Stimulated activated naive CD4-positive, alpha-beta T cell (primary cell): ENCODE measurements at places on chromosomes 7 and 10.

- DNase-seq, result no peak
Measured at GRCh38 chr7:76330261-76330660, 27.8 kb downstream of the HSPB1 start.

DNA sequence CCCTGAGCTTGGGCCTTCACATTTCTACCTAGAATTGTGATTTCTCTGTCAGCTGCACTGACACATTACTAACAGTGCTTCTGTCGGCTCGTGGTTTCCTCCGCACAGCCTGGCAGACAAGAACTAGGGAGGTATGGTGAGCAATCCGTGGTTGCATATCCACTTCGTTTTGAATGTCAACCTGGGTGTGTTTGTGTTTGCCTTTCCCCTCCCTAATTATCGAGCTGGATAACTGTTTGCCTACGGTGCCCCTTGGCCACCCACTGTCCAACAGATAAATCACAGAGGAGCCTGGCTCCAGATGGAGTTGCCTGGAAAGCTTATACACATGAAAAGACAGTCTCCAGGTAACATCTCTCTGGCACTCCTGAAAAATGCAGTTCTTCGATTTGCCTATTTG lies 228.8 kb downstream of the TRIL start:
- DNase-seq, result no peak

- no peak for DNase-seq
Measured at GRCh38 chr7:148277042-148277660, 313.4 kb upstream of the C7orf33 start.

DNA sequence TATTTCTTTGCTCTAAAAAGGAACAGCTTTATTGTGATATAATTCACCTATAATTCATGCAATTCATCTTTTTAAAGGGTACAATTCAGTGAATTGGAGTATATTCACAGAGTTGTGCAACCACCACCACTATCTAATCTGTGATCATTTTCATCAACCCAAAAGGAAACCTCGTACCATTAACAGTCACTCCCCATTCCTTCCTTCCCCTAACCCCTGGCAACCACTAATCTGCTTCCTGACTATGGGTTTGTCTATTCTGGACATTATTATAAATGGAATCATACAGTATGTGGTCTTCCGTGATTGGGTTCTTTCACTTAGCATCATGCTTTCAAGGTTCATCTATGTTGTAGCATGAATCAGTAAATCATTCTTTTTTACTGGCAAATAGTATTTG lies 52.3 kb downstream of the MKI67 start:
- DNase-seq, result no peak

GRCh38 chr7:97770850-97771249 lies 39.0 kb downstream of the TAC1 start:
- DNase-seq, result no peak

GRCh38 chr7:47734287-47734948 lies 152.5 kb upstream of the TNS3 start:
- DNase-seq, result no peak

GRCh38 chr10:86943316-86944030 lies 13.9 kb downstream of the MMRN2 start:
- no peak for DNase-seq

DNA sequence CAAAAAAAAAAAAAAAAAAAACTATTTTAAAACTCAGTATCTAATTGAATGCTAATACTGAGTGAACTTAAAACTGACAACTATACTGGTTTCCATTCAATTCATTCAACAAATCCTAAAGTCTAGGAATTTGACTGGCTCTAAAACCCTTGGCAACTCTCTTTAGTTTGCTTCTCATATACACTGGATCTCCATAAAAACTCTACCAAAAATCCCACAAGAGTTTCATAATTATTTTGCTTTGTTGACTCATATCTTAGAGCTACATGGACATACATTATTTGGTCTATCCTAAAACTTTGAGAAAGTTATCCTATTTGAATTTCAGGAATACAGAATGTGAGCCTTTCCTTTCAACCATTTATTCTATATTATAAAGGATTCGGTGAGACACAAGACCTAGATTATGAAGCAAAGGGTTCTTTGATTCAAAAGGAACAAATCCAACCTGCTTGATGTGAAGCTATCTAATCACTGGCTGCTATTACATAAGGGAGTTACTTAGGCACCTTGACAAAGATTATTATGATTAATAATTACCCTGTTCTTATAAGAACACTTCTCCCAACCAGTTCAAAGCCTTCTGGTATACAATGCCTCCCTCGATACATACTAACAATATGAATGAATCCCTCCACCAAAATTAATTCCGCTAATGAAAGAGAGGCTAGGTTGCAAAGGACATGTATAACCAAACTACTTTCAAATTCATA lies 15.8 kb upstream of the KMT2E start:
- no peak for DNase-seq

GRCh38 chr7:102175423-102176170 lies 111.1 kb upstream of the SH2B2 start:
- no peak for DNase-seq

- DNase-seq, result peak; percentile 73
Measured at GRCh38 chr10:102394801-102395399, 605 bp upstream of the NFKB2 start.

DNA sequence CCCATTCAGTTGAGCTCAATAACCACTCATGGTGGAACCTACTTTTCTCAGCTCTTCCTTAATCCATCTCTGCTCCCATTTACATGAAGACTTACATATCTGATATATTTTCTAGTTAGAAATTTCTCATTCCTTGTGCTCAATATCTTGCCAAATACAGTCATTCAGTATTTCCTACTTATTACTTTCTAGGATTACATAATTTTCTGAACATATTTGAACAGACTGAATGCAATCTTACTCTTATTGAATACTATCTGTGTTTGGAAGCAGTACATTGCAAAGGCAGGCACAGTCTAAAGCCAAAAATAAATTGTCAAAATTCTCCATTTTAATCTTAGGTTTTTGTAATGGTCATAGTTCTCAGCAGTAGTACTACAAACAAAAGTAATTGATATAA lies 126.0 kb downstream of the GNAI1 start:
- DNase-seq, result no peak

- DNase-seq, result no peak
Measured at GRCh38 chr7:120992272-120992964, 3.9 kb downstream of the CPED1 start.

GRCh38 chr7:44469461-44470134 lies 20.9 kb downstream of the NUDCD3 start:
- no peak for DNase-seq

DNA sequence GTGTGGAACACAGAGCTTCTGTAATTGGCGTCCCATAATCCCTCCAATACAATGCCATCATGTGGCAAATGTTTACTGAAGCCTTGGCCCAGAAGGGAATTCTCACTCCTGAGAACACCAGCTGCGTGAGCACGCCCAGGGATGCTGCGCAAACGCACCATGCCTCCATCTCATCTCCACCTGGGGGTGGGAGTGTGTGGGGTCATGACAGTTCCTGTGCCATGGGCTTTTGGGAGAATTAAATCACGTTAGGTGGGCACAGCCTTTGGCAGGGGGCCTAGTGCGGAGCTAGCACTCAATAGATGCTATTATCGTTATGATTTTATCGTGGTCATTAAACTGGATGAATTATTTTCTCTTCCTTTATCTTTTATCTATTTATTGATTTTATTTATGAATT lies 15.8 kb downstream of the WDFY4 start:
- no peak for DNase-seq

DNA sequence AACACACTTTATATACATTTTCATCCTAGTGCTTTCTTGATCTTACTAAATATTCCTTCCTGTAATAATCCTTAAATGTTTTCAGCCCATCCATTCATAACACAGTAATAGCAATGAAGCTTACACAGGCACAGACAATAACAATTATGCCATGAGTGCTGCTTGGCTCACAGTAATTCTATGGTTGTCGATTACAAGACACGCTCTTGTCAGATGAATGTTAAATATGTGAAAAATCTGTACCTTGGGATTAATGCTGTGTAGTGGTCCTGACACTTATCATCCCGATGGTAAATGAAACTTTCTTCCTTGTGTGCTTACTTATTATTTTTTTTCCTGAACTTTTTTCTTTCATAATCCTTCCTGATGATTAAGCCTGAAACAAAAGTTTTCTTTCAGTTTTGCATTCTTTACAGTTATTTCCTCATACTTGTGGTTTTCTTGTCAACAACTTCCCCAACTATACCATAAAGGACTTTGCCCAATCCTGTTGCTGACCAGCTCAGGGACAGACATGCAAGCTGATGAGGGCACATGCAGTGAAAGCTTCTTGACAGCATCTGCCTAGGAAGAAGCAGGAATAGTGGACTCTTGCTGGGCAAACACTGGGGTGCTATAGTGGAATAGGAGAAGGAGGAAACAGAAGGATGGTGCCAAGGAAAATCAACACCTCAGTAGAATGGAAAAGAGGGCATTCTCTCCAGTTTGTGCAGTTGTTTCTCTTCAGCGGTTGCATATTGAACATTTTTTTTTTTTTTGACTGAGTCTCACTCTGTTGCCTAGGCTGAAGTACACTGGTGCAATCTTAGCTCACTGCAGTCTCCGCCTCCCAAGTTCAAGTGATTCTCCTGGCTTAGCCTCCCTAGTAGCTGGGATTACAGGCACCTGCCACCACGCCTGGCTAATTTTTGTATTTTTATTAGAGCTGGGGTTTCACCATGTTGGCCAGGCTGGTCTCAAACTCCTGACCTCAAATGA lies 6.7 kb upstream of the MGAM2 start:
- DNase-seq, result no peak

DNA sequence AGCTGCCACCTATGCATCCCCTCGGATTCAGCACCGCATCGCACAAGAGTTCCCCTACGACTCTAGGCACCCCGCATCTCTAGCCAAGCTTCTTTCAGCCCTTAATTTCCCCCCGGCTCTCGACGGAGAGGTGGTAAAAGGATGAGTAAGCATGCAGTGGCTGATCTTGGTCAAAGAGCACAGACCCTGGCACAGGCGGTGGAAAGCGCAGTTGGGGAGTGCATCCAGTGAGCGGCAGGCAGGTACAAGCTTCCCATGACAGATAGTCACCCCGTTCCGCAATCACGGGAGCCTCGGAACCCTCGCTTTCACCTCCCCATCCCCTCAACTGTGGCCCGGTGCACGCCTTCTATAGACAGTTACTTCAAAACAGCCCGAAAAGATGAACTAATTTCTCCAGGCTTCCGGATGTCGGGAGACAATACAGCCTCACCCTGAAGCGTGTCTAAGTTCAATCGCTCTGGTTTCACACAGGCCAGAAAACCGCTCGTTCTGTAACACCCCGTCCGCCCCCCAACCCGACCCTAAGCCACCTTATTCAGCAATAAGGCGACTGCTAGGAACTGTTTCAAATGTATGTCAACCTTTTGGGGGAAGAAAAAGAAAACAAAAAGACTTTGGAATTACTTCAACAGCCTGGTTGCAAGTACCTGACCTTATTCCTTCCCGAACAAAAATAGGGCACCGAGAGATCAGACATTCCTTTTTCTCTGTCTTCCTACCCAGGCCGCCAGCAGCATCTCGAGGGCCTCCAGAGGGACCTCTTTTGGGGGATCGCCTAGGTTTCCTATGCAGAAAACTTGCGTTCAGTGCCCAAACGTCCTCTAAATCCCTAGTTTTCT lies 1.4 kb downstream of the RHEB start:
- peak; percentile 20 for DNase-seq

DNA sequence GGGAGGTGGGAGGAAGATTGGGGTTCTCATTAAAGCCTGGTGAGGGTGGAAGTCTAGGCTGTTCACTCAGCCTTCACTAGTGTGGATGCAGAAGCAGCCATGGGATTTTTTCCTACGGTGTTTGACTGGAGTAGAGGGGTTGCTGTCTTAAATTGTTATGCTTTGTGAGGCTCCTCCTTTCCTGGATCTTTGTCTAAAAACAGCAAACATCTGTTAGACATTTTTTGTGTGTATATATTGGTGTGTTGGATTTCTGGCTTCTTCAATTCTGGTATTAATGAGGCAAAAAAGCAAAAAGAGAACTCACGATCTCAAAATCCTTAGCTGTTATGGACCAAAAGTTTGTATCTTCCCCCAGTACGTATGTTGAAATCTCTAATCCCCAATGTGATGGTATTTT lies 28.2 kb downstream of the MEOX2 start:
- no peak for DNase-seq

DNA sequence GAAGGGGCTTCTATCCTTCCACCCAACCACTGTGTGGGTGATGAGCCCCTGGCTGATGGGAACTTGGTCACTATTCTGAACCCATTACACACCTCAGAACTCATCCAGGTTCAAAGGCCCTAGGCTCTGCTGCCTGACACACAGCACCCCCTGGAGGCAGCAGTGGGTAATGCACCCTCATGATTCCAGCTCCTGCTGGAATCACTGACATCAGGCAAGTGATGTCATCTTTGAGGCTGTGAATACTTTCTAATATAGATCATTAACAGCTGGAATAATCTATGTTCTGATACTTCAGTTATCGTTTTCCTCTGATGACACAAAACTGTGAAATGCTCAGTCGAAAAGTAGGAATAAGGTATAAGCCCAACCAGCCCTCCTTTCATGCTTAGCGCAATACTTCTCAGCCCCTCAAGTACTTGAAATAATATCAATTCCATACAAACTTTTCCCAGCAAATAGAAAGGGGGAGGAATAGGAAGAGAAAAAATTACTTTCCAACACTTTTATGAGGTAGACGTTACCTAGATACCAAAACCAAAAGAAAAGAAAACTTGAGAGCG lies 7.5 kb upstream of the RBP3 start:
- peak; percentile 54 for DNase-seq

GRCh38 chr7:148918058-148918596 lies 34.0 kb upstream of the EZH2 start:
- no peak for DNase-seq
